ENCODE measurements at places on chromosomes 13 and 19.

DNA sequence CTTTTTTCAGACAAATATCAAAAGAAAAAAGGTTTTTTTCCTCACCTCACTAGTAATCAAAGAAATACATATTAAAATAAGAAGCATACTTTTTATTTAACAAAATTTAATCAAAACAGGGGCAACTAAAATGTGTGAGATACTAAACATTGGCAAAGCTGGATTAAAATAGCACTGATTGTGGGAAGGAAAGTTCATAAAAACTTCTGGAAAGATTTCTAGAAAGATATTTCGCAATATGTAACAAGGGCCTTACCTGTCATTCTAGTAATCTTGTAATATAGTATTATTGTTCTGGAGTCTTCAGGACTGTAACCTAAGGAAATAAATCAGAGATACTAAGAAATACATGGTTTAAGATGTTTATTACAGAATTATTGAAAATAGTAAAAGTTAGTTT, 482.5 kb downstream of the SUCLA2 start:
- no peak for DNase-seq

- DNase-seq = no peak
These were observed 25.9 kb downstream of the UBAC2 start for GRCh38 chr13:99226513-99226912.

DNA sequence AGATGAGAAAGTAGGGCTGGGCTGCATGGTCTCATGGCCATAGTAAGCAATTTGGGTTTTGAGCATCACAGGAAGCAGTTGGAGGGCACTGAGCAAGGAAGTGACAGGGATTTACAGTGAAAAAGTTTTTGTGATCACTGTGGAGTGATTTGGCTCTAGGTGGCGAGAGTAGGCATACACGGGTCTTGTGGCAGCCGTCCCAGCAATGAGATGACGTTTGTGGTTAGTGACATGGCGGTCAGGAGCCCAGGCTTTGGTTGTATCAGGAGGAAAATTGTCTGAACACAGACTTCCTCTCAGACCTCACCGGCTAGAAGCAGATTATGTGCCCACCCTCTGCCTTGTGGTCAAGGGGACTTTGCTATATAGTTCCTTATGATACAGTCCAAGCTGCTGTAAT, 3.3 kb downstream of the ZNF444 start:
- DNase-seq = peak; percentile 50

- no peak for DNase-seq
These were observed 221.1 kb downstream of the ITGBL1 start for GRCh38 chr13:101673360-101674105.

DNA sequence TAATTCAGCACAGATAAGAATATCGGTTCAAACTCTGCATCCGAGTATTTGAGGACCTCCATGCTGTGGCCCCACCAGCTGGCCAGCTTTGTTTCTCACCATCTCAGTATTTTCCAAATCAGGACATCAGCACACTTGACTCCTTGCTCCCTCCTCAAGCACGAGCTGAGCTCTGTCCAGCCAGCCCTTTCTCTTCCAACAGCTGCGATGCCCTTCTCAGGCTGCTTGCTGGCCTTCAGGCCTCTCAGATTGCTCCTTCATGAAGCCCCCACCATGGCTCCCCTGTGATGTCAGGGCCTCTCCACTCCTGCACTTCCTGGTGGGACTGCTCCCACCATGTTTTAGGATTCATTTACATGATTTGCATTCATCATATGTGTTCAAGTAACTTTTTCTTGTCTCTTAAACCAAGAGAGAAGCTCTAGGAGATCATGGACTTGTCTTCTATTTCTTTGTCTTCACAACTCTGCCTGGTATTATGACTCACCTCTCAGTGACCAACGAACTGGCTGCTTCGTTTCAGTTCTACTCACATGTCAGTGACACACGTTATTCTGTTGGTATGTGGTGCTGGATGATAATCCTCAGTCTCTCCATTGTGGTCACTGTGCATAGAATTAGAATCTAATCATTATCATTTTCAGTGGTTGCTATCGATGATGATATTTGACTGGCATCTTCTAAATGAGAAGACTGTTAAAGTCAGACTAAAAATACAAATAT, 471.7 kb downstream of the EFNB2 start:
- no peak for DNase-seq

DNA sequence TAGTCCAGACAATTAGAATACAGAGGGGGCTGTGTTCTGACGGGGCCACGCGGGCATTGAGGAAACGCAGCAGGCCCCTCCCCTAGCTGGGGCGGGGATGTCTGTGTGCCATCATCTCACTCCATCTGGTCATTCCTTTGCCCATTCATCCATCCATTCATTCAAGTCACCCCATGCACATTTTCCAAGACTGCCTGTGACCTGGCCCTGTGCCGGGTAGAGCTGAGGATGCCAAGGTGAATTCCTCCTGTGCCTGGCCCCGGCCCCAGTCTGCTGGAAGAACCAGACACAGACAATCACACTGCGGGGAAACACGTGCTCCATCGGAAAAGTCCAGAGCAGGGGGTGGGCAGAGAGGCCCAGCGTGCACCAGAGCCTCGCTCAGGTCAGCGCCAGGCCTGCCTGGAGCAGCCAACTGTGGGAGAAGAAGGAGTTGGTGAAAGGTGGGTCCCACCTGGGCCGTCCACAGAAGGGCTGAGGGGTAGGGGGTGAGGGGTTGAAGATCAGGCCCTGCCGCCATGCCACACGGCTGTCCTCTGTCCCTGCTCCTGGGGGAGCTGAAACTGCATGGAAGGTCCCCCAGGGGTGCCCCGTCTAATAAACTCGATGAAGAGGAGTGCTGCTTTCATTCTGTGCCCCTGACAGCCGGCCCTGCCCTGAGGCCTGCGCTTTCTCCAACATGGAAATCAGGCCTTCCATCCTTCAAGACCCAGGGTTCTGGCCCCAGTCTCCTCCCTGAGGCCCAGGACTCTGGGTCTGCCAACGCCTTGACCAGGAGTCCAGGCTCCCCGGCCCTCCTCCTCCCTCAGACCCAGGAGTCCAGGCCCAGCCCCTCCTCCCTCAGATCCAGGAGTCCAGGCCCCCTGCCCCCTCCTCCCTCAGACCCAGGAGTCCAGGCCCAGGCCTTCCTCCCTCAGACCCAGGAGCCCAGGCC, 1.6 kb upstream of the CACNG6 start:
- no peak for DNase-seq

GRCh38 chr13:30727491-30728355, 7.6 kb upstream of the ALOX5AP start:
- no peak for DNase-seq

DNA sequence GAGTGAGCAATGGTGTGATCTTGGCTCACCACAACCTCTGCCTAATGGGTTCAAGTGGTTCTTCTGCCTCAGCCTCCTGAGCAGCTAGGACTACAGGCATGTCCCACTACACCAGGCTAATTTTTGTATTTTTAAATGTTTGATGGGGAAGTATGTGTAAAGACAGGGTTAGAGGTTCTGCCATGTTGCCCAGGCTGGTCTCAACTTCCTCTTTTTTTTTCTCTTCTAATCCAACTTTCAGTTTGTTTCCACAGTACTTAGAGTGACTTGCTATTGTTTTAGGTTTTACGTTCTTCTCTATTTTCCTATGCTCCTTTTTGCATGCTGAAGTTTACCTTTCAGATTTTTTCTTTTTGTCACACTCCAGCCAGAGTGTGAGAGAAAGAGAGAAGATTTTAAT, 1433.0 kb downstream of the UQCRFS1 start:
- DNase-seq = peak; percentile 90

DNA sequence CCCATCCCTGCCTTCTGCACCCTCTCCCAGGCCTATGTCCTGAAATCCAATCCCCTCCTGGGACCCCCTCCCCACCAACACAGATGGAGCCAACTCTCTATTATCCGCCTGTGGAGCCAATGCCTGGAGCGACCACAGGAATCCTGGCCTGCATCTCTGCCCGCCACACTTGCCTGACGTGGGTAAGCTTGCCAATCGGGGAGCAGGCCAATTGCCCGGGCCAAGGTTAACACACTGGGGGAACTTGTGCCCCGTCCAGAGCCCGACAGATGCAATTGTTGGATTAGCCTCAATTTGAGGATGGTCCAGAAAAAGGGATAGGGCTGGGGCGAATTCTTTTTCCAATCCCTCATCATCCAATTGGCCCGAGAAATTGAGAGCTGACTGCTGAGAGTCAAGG, 5.9 kb downstream of the WIZ start:
- no peak for DNase-seq

- no peak for DNase-seq
These were observed 1.9 kb downstream of the GTPBP3 start for GRCh38 chr19:17339088-17339741.

- no peak for DNase-seq
These were observed 5.7 kb upstream of the ZNF813 start for GRCh38 chr19:53461866-53462265.

DNA sequence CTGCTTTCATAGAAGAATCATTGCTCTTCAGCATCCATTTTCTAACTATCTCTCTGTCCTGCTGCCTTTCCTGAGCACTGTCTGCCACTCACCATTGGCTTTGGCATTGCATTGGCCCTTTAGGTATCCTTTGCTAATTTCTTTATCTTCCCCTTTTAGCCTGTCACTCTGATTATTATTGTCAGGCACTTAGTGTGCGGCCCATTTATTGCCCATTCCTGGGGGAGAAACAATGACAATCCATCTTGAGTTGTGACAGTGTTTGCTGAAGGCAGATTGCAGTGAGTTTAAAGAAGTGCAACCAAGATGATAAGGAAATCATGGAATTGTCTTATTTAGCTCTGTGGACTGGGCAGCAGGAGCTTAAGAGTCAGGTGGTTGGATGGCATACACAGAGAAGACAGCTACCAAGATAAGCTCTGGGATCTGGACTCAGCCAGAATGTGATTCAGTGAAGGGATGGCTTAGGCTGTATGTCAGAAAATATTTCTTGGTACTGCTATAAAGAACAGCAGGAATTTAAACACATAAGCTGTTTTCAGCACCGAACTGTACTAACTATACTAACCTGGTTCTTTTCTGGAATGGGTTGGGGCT, 25.3 kb downstream of the B3GLCT start:
- DNase-seq = no peak

DNA sequence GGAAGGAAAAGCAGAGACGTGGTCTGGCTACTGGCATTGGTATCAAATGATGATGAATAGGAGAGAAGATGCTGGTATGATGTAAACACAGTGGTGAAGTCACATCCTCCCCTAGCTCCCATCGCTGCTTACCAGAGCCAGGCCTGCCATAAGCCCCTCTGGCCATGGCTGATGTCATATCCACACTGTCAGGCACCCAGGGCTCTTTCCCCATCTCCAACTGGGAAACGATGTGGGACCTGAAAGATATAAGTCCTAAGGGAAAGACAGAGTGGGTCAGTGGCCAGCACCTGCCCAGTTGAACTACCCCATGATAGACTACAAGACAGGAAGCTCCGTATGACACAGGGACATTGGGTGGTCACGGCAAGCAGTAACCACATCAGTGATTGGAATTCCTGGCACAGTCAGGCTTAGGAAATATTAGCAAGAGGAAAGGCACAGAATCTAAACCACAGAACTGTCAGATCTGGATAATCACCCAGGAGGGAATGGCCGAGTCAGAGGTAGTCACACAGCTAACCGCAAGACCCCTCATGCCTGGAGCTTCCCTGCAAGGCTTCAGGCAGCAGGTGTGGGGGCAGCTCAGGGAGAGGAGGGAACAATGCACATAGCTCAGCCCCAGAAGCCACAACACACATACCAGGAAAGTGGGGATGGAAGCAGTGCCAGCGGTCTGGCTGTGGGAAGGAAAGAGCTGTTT, 3.8 kb downstream of the ZNF792 start:
- no peak for DNase-seq

DNA sequence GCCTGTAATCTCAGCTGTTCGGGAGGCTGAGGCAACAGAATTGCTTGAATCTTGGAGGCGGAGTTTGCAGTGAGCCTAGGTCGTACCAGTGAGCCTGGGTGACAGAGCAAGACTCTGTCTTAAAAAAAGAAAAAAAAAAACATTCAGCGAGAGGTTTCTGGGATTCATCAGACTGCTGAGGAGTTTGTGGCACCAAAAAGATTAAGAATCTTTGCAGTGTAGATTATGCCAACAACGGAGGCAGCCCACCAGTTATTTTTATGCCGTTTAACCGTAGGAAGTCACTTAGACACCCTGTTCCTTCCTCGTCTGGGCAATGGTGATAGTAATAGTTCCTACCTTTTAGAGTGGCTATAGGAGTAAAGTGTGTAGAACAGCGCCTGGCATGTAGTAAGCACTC, 2.5 kb downstream of the COX6B1 start:
- DNase-seq = no peak

DNA sequence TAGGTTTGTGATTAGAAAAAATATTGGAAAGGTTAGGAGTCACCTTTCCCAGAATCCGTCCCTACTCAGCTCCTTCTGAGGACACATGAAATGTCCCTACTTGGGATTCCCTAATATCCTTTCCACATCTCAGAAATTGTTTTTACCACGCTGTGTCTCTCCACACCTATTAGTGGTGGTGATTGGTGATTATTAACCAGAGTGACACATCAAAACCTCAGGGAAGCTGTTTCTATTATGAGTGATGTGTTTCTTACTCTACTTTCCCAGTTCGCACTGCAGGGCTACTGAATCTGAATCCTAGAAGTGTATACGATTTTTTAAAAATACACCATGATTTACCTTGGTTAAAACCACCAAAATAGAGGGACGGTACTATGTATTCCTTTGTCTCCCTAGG, 460.8 kb downstream of the TBC1D4 start:
- DNase-seq = no peak

- DNase-seq = no peak
These were observed 19.3 kb upstream of the DPP9 start for GRCh38 chr19:4742723-4743646.

DNA sequence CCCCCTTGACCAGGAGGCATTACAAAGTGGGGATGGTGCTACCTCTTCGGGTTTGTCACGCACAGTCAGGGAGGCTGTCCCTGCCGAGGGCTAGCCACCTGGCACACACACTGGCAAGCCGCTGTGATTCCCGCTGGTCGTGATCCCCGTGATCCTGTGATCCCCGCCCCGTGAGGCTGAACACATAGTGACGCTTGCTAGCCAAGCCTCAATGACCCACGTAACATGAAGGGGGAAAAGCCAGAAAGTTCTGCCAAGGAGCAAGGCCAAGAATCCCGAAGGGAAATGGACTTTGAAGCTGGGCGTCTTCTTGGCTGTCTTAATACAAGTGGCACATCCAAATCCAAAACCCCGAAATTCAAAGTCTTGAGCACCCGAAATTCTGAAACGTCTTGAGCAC, 13.7 kb downstream of the LDLR start:
- no peak for DNase-seq

- no peak for DNase-seq
These were observed 342.7 kb downstream of the COG6 start for GRCh38 chr13:39998166-39998565.

GRCh38 chr13:59946944-59947343, 216.8 kb downstream of the DIAPH3 start:
- DNase-seq = no peak

DNA sequence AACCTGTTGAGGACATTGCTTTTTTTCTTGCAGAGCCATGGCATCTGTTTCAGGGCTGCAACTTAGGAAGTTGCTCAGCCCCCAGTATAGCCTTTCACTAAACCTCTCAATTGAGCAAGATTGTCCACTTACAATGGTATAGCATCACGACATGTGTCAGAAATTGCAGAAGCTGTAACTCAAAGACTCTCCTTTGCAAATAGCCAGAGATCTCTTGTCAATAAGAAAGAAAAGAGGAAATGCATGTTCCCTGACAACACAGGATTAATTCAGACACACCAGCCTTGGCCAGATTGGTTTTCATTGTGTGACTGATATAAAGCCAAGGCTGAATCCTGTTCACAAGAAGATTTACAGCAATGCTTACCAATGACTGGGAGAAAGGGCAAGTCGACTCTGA, 38.7 kb upstream of the CYSLTR2 start:
- DNase-seq = peak; percentile 51

GRCh38 chr13:46522748-46523030, 30.3 kb upstream of the LRCH1 start:
- no peak for DNase-seq
